Regular cardiac myocyte (primary cell): ENCODE measurements at places on chromosomes 12 and 14. TPM values are rescaled to one million over a fixed set of nuclear protein-coding genes. Genes with fewer than 3 reads are reported as not detected.

Gene GPR65
- 0.19 and 0.28 TPM in 2 replicates for total RNA-seq

Gene ERBB3
- 0.38 and 0.56 TPM in 2 replicates for total RNA-seq

Gene LRIG3
- total RNA-seq: 14.6 and 18.3 TPM in 2 replicates

Gene ASIC1
- total RNA-seq: 0.58 and 0.85 TPM in 2 replicates

Gene CLEC4A
- 0.85 TPM in 1 of 2 replicates, not detected in the other for total RNA-seq

Gene PTCSC3
- not detected in 2 replicates for total RNA-seq

Gene BICD1
- total RNA-seq: 12.8 and 18.3 TPM in 2 replicates

Gene ACOT4
- total RNA-seq: 0.77 and 1.4 TPM in 2 replicates

Gene CMA1
- total RNA-seq: not detected in 2 replicates

Gene DRAM1
- 21.9 and 132 TPM in 2 replicates for total RNA-seq

Gene PAPLN
- 1.3 and 6.5 TPM in 2 replicates for total RNA-seq

Gene TTC9
- under 0.01 TPM in 2 replicates for total RNA-seq

Gene LBHD2
- not detected in 2 replicates for total RNA-seq

Gene GLI1
- total RNA-seq: under 0.01 and 0.38 TPM in 2 replicates

Gene NRL
- total RNA-seq: 0.56 and 0.77 TPM in 2 replicates

Gene TAS2R8
- total RNA-seq: under 0.01 TPM in 1 of 2 replicates, not detected in the other

Gene SCARB1
- 9.3 and 9.6 TPM in 2 replicates for total RNA-seq

Gene LTBP2
- 156 and 186 TPM in 2 replicates for total RNA-seq
